PC-9 (cell line): ENCODE measurements at places on chromosomes 4 and X.

DNA sequence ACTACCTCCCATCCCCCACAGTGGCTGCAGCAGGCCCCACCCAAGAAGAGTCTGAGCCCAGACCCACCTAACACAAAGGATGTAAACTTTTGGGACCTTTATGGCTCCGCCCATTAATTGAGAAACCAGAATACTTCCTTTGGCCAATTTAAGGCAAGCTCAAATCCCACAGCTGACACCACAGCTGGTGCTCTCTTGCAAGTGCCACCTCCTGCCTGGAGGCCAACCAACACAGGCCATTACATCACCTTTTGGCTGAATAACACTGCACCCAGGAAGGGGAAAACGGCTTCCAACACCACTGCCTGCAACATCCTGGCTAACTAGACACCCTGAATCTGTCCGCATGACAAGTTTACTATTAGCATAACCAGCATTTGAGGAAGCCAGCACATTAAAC lies 248.8 kb downstream of the PRDM5 start:
- DNase-seq: no peak

- no peak for DNase-seq
Observed at GRCh38 chr4:95272797-95273196, 276.0 kb downstream of the UNC5C start.

DNA sequence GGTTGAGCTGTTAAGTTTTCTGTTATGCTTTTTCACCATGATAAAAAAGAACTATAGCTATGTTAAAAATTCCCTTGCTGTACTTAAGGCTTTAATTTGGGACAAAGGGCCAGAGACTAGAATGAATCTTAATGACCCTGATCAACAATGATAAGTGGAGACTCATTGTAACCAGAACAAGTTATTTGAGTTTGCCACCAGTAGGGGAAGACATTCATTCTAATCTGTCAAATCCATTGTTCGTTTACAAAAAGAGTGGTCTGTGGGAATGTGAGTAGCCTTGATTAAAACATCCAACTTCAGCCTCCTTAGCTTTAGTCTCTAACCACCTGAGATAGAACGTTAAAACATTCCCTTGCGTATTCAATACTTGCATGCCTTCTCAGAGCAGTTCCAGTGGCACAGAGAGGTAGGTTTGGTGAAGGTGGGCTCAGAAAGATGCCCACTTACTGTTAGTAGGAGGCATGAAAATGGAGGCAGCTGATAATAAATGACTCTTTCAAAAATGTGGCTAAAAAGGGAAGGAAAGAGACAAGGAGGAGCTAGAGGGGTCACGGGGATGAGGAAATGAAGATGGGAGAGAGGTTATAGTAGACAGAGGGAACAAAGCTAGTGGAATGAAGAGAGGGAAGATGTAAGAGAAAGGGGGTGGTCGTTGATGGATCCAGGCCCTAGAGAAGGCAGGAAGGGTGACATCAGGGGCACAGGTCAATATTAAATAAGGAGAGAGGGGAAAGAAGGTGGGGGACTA lies 66.2 kb downstream of the EGF start:
- no peak for DNase-seq

DNA sequence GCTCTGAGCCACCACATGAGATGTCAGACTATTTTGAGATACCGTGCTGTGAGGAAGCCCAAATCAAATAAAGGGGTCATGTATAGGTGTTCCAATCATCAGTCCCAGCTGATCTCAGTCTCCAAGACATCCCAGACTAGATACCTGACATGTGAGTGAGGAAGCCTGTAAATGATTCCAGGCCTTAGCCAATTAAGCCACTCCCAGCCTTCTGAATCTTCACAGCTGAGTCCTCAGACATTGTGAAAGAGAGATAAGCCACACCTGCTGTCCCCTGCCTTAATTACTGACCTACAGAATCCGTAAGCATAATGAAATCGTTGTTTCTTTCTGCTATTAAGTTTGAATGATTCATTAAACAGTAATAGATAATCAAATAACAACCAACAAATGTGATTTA lies 671.4 kb downstream of the ZNF674 start:
- DNase-seq: no peak

DNA sequence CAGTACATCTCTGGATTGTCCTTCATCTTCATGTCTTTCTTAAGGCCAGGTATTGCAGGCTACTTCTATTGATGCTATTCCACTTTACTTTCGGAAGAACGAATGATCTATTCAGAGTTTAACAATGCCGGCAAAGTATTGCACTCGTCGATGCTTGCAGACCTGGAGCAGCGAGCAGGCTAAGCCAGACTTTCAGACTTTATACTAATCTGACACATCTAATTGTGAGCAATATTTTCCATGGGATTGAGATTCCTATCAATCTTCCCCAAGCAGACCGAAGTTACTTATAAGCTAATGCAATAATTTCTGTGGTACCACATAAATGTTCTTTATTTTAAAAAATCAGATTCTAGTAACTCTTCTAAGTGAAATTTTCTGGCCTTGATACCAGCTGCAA lies 1.6 kb downstream of the EMCN start:
- DNase-seq: no peak

- DNase-seq: no peak
Observed at GRCh38 chr4:134297765-134298164, 96.2 kb upstream of the PABPC4L start.

DNA sequence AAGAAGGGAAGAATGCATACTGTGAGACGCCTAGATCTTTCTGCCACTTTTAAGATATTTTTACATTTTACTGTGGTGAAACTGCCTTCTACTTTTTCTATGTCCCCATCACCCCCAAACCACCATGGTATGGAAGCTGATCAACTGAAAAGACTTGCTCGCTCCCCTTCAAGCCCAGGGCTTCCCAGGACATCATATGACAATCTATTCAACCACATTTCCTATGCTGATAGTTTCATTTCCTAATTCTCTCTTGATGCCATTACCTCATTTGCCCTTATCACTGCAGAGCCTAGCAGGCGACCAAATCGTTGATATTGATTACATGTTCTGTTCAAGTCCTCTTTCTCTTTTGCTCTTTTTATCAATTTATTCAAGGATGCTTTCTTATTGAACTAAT lies 40.1 kb upstream of the KLHL34 start:
- no peak for DNase-seq

DNA sequence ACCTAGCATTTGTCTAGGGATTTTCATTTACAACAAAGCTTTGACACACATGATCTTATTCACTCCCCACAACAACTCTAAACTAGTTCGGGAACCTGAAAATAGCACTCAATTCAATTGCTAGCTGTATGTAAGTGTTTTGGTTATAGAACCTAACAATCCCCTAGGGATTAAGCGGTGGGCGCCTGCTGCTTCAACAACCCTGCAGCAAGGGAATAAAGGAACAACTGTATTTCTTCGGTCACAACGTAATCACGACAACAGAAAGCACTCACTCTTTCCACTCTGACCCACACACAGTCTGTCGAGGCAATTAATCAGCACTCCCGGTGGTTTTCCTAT lies 674 bp upstream of the DIAPH2 start:
- DNase-seq: no peak

- DNase-seq: no peak
Observed at GRCh38 chr4:187679450-187679849, 316.1 kb upstream of the ZFP42 start.

DNA sequence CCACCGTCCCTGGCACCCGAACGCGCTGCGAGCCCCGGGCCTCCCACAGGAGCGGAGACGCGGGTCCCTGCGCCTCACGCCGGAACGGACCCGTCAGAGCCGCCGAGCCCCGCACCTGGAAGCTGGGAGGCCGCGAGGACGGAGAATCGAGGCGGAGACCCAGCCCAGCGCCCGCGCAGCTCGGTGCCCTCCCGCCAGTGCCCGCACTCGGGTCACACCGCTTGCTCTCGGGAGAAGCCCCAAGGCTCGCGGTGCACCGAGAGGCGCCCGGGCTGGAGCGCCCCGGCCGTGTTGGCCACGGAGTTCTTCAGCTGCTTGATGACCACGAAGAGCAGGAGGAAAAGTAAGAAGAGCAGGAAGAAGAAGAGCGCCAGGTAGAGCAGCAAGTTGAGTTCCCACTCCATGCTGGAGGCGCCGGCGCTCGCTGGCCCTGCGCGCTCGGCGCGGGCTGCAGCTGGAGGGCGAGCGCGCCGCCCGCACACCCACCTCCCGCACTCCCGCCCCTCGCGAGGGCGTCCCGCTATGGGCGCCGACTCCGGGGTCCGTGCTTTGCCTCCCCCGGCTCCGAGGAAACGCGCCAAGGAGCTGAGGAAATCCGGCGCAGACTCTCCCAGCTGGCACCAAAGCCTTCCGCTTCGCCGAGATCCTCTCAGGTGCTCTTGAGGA lies at the start of gene SMIM43:
Gene SMIM43, minus strand, starts transcription at position 463 of the 666 bp plus-strand sequence. Its CDS starts 59 bp downstream, at position 404.
- DNase-seq: no peak

GRCh38 chr4:151743128-151743854 lies 17.5 kb downstream of the GATB start:
- no peak for DNase-seq

GRCh38 chrX:11381464-11381863 lies 88.3 kb downstream of the AMELX start:
- DNase-seq: no peak

- DNase-seq: no peak
Observed at GRCh38 chr4:82213485-82214417, 160.0 kb downstream of the HNRNPD start.

DNA sequence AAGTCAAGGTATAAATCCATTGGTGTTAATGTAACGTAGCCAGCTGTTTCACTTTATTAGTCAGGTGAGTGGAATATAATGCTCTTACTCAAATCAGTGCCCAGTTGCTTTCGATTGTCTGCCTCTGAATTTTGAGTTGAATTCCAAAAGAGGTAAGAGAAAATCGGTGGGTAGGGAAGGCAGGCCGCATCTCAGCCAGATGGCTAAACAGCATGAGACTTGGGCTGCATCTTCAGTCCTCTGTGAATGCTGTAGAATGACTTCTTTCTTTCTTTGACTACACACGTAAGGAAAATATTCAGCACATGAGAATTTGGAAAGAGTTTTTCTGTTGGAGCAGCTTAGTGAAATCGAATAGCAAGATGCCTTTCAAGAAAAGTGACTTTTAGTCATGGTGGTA lies 49.5 kb downstream of the TSPAN7 start:
- DNase-seq: no peak

DNA sequence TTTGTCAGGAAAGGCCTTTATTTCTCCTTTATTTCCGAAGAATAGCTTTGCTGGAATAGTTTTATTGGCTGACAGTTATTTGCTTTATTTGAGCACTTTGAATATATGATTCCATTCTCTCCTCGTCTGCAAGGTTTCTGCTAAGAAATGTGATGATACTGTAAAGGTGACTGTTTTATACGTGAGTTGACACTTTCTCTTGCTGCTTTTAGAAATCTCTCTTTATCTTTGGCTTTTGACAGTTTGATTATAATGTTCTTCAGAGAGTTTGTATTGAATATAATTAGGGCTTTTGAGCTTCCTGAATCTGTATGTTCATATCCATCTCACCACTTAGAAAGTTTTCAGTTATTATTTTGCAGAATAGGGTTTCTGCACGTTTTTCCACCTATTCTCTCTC lies 1003.7 kb upstream of the SLIT2 start:
- DNase-seq: no peak
